ENCODE measurements at places on chromosomes 16 and 17.

- no peak for DNase-seq
Measured at GRCh38 chr17:56994009-56994792, 16.3 kb downstream of the SCPEP1 start.

DNA sequence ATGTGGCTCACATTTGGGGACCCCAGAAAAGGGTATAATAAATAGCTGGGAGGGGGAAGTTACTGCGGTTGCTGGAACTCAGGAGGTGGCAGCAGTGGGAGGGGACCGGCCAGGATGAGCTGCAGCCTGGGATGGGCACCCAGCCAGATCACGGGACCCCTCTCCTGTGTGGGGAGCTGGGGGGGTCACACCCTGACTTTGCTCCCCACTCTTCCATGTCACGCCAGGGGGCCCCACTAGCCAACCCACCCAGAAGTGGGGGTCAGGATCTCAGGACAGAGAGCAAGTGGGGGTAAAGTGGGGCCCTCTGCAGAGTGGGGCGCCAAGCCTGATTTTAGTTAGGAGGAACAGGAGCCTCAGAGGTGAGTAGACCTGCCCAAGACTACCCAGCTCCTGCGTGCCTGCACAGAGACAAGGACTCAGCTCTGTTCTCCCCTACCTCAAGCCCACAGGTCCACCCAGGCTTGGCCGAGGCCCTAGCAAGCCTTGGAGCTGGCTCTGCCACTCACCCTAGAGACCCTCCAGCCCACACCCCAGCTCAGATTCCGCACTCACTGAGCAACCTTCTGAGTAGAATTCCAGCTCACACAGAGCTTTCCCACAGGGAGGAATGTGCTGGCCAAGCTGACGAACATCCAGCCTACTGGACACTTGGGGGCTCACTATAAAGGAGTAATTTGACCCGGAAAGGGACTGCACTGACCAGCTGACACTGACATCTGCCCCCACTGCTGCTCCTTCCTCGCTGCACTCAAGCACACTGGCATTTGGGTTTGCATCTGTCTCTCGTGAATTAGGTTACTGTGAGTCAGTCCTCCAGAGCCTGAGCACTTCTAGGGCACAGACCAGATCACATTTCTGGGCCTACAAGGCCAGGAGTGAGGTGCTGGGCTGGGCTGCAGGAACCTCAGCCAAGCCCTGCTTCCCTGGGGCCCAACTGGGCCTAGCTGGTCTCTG is 310.1 kb downstream of the C16orf95 start:
- DNase-seq: no peak

- DNase-seq: no peak
Measured at GRCh38 chr17:4648741-4649140, 7.3 kb upstream of the ALOX15 start.

GRCh38 chr17:49266233-49266632 is 35.6 kb upstream of the PHOSPHO1 start:
- DNase-seq: no peak

GRCh38 chr16:47448830-47449575 is 11.9 kb downstream of the ITFG1 start:
- no peak for DNase-seq

Measured in NCI-H1417 treated with DMSO at 0.1 percent for 48 hours (cell line).